ENCODE measurements at places on chromosomes 6 and 20.

- no peak for DNase-seq
Measured at GRCh38 chr6:85494547-85495536, 45.0 kb downstream of the NT5E start.

DNA sequence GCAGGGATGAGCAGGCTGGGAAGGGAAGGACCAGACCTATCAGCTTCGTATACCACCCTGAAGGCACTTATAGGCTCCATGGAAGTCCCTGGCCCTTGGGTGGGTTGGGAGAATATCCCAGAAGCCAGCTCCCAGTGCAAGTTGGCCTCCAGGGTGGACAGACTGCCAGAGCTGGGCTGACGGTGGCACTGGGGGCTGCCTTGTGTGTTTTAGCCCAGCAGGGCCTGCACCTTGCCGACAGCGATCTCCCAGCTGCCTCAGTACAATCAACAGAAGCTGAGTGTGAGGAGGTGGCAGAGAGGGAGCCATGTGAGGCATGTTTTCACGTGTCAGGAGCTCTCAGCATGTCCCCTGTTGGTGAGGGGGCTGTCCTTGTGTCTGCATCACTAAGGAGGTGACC is 159.5 kb downstream of the VEGFA start:
- DNase-seq = no peak

- no peak for DNase-seq
Measured at GRCh38 chr20:35134880-35135279, 12.3 kb downstream of the EDEM2 start.

- DNase-seq = no peak
Measured at GRCh38 chr6:104623052-104623690, 236.5 kb downstream of the HACE1 start.

GRCh38 chr6:40517654-40518053 is 69.5 kb downstream of the LRFN2 start:
- no peak for DNase-seq

DNA sequence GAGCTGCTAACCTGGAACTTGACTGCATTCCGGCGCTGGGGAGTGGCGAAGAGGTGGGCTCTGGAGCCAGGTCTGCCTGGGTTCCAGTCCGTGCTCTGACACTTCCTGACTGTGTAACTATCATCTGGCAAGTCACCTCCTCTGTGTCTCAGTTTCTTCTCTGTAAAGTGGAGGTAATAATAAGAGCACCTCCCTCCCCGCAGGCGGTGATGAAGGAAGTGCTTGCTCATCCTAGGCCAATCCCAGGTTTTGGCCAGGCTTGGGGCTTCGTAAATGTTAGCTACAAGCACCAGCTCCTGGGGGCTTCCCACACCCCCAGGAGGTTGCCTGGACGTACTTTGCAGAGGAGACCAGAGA is 32.8 kb downstream of the SNAI1 start:
- no peak for DNase-seq

GRCh38 chr20:1757606-1758512 is 100.3 kb upstream of the SIRPG start:
- no peak for DNase-seq

- no peak for DNase-seq
Measured at GRCh38 chr6:1094306-1094705, 217.6 kb upstream of the FOXQ1 start.

DNA sequence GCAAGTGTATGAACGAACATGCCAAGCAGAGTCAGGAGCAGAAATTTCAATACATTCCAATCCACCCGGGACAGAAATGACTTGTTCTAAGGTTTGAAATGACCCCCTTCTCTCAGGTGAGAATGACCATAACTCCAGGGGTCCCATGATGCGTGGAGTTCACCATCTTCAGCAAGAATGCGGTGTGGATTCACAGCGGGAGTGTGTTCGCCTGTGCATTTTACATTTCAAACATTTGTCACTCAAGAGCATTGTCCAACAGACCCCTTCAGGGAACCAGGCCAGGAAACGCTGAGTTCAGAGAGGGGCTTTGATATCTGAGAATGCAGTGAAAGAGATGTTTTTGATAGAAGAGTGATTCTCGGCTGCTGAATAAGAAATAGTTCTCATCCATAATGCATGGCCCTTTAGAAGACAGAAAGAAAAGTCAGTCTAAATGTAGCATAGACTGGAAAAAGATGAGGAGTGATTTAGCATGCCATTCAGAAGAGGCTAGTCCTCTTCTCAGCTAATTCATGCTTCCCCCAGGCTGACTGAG is 200.3 kb upstream of the KCNG1 start:
- DNase-seq = no peak

- no peak for DNase-seq
Measured at GRCh38 chr6:145480024-145480423, 255.3 kb downstream of the EPM2A start.

GRCh38 chr20:50724851-50725723 is 6.3 kb upstream of the PARD6B start:
- DNase-seq = peak; percentile 93

- DNase-seq = no peak
Measured at GRCh38 chr20:51153867-51154707, 131.2 kb upstream of the KCNG1 start.

DNA sequence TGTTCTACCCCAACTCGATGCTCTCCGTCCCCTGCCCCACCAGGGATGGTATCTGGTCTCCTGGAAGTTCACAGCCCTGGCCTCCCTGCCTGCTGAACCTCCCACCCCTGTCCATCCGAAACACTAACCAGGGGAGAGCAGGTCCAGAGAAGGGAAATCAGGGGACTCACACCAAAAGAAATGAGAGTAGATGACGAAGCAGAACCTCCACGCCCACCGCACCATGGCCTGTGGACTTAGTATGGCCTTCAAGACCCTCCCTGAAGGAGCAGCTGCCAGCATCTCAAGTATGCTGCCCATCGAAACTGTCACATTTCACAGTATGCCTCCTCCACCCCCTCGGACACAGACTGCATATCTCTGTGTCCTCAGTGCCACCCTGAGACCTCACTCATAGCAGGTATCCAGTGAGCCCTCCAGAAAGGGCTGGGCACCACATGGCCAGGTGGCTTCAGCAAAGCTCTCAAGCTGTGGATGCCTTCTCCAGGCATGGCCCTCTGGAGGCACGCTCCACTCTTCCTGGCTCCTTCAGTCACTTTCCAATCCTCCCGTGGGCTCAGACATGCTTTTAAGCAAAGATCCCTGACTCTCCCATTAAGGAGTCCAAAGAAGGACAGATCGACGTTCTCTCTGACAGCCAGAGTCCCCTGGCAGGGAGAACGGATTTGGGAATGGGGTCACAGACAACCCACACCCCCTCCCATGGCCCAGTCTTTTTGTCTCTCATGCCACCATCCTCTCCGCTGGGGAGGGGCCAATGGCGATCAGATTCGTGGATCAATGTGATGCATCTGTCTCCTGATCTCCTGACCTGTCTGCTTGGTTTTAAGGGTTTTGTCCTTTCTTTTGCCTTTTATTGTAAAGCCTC is 158.4 kb downstream of the ANKRD60 start:
- no peak for DNase-seq

GRCh38 chr20:58403272-58403671 is 14.2 kb downstream of the VAPB start:
- no peak for DNase-seq

- DNase-seq = peak; percentile 45
Measured at GRCh38 chr20:63896264-63897105, 1.6 kb downstream of the DNAJC5 start.

DNA sequence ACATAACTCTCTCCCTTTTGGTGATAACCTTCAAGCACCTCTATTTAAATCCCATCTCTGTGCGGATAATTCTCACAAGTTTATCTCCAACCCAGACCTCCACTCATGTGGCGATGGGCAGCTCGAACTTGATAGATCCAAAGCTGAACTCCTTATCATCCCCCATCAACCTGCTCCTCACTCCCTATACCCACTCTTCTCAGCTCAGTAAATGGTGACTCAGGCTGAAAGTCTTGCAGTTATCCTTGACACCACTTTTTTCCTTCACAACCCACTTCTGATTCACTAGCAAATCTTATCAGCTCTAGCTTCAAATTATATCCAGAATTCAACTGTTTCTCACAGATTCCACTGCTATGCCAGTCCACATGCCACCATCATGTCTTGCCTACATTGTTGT is 155.3 kb upstream of the STXBP5 start:
- DNase-seq = no peak
